ENCODE measurements at places on chromosomes 4 and X. TPM values are rescaled to one million over a fixed set of nuclear protein-coding genes. Genes with fewer than 3 reads are reported as not detected.

DNA sequence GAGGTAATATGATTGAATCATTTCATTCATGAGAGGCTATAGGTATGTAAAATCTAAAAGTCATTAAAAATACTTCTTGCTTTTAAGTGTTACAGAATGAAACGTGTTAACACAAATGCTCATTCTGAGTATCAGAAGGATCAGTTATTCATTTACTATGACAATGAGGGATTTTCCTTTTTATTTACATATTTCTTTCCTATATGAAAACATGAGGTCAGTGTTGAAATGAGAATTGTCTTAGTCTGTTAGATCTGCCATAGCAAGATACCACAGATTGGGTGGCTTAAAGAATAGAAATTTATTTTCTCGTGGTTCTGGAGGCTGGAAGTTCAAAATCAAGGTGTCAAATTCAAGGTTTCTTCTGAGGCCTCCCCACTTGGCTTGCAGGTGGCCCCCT is 181.2 kb downstream of the ARHGAP10 start:
- DNase-seq: no peak

DNA sequence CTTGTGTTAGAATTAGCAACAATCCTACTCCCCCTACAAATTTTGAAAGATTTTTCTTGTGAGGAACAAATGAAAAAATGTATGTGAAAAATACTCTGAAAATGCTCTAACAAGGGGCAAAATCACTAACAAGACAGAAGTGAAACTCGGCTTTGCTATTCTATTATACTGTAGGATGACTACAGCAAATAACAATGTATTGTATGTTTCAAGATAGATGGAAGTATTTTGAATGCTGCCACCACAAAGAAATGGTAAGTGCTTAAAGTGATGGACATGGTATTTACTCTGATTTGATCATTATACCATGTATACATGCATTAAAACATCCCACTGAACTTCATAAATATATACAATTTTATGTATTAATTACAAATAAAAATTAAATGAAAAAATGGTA is 192.8 kb downstream of the SPOCK3 start:
- no peak for DNase-seq

- DNase-seq: no peak
These were observed 51.5 kb downstream of the NPY1R start for GRCh38 chr4:163280703-163281519.

DNA sequence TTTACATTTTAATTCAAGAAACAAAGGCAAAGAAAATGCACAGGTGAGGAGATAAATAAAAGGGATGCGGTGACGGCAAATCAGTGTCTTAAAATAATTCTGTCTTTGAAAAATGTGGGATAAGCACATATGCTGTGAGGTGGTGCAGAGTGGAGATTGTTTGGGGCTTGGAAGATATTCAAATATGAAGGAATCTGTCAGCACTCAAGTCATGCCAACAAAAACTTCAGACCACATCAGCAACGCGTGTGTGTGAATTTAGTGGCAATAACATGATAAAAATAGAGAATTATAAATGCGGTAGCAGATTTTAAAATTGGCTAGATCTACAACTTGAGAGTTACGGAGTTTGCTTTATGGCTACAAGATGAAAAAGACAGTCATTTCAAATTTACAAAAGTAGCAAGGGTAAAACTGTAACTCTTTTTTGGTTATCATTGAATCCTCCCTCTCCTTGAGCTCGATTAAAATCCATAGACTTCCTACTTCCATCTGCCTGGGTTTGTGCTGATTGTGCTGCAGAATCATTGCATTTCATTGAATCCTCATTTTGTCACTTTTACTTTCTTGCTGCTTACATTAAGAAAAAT is 71.5 kb upstream of the VCX2 start:
- no peak for DNase-seq

DNA sequence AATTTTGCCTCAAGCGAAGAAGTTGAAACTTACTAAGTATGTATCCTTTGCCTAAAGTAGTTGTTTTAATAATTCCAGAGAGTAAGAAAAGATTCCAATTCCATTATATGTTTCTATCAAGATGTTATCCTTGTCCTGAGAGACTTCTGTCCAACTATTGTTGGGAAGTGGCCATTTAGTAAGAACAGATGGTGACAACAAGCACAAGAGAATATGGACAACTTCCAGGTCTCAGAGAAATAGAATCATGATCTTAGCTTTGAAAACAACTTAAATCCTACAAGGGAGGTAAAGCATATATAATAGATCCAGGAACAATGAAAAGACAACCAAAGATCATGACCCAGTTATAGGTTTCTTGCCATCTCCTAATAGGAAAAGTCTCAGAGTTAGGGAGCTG is 486.6 kb upstream of the PCDH10 start:
- no peak for DNase-seq

ITM2A gene
- 23.0 TPM for total RNA-seq

GRCh38 chrX:78548012-78548411 is 111.1 kb downstream of the RTL3 start:
- DNase-seq: no peak

GRCh38 chr4:8200302-8200975 is 1.3 kb downstream of the SH3TC1 start:
- peak; percentile 59 for DNase-seq

ZC4H2 gene
- total RNA-seq: 16.7 TPM

DNA sequence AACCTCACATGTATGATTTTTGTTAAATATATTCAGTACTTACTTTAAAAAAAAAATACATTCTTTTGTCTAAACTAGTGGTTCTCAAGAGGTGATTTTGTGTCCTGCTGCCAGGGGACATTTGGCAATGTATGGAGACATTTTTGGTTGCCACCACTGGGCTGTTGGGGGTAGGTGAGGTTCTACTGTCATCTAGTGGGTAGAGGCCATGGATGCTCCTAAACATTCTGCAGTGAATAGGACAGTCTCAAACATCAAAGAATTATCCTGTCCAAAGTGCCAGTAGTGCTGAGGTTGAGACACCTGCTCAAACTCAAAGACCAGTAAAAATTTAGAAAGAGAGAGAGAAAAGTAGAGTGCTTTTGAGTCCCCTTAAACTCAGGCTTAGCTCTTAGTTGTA is 32.9 kb upstream of the PGM2 start:
- DNase-seq: no peak

DNA sequence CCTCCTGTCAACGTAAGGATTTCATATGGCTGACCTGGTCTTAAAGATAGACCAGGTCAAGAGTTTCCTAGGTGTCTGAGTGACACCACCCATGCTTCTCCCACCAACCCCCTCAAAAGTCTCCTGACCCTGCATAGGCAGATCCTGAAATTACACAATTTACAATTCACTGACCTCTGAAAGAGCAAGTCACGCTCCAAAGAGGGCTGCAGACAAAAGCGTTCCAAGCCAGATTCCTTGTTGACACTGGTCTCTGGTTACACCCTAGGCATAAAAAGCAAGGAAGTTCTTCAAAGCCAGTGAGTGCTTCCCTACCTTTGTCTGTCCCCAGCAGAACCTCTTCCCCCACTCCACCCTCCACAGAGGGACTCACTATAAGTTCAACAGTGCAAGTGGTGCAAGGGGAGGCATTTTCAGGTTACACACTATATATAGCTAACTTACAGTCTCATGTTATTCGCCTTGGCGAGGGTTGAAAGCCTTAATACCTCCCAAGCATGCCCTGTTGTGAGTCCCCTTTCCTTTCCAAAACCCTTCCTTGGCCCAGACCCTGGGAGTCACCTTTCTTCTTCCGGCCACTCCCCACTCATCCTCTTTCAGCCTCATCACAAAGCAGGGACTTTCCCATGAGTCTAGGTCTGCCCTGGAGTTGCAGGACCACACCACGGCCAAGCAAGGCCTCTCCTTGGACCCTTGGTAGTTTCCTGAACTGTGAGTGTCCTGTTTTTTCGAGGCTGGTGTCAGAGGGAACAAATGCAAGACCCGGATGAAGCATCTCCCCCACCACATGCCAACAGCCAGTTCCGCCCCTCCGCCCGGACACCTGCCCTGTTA is 58.0 kb upstream of the KLF3 start:
- peak; percentile 23 for DNase-seq

- no peak for DNase-seq
These were observed 492 bp upstream of the SLIT2 start for GRCh38 chr4:20251031-20251795.

GRCh38 chr4:159105761-159106243 is 2.9 kb downstream of the RAPGEF2 start:
- DNase-seq: no peak

GRCh38 chrX:106611679-106612392 is at the start of gene RADX:
Gene RADX (plus strand): TSS chrX:106611978. CDS start chrX:106612081, 103 bp downstream.
- DNase-seq: peak; percentile 56

GABRG1 gene
- total RNA-seq: not detected

HERC3 gene
- total RNA-seq: 36.5 TPM

DNA sequence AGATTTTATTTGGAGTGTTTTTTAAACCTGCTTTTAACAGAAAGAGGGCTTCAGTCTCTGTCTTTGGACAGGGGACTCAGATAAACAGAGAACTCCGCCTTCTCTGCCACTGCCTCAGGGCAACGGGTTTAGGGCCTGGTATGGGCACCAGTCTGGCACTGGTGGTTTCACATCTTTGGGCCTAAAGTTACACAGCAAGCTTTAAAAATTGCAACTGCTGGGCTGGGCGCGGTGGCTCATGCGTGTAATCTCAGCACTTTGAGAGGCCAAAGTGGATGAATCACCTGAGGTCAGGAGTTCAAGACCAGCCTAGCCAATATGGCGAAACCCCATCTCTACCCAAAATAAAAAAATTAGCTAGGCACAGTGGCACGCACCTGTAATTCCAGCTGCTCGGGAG is 10.3 kb upstream of the NAT8L start:
- DNase-seq: no peak

MUC7 gene
- total RNA-seq: not detected

MAGIX gene
- 16.6 TPM for total RNA-seq

DNA sequence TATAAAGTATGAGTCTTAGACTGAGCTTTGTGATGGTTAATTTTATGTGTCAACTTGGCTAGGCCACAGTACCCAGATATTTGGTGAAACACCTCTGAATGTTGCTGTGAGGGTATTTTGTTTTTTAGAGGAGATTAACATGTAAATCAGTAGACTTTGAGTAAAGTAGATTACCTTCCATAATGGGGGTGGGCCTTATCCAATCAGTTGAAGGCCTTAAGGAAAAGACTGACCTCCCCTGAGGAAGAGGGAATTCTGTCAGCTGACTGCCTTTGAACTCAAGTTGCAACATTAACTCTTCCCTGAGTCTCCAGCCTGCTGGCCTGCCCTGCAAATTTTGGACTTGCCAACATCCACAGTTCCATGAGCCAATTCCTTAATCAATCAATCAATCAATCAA is 66.0 kb downstream of the PLAC1 start:
- no peak for DNase-seq

DNA sequence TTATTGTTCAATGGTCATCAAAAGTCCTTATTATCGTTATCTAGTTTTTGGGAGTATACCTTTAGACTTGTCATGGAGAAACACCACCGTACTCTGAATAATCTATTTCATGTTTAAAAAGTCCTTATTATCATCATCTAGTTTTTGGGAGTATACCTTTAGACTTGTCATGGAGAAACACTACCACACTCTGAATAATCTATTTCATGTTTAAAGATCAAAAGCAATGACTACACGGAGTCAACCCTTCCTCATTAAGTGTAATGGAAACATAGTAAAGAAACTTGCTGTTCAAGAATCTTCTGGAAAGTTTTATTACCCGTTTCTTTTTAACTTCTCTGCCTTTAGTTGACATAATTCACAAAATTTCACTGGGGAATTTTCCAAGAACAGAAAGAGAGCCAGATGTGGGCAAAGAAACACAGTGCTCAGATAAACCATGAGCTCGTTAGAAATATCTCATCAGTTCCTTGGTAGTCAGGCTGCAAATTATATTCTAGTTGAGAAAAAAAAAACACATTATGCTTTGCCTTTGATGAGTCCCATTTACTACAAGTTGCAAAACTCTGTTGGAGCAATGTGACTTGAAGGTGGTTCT is 158.8 kb downstream of the AFAP1 start:
- no peak for DNase-seq

ETDB gene
- total RNA-seq: not detected

DNA sequence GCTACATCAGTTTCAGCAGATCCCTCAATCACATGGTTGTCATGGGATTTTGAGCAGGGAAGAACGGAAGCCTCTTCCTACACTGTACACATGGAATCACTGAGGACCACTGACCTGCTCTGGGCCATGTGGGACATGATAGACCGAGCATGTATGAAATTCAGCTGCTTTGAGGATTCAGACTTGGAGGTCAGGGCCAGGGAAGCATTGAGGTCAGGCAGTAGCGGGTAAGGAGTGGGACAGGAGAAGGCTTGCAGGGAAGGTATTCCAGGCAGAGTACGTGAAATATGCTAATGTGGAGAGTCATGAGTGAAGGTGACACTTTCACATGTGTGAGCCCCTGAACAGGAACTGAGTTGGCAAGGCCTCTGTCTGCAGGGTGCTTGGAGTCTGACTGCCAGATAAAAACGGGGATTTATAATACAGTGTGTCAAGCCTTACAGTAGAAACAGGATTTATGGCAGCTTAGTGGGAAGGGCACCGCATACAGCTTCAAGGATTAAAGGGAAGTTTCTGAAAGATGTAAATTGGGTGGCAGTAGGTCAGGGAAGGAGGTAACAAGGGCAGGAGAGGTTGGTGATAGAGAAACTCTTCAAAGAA is 111.7 kb downstream of the STK32B start:
- DNase-seq: no peak

RNF150 gene
- total RNA-seq: 11.7 TPM

BGN gene
- total RNA-seq: 16.9 TPM

NXF2 gene
- 8.7 TPM for total RNA-seq

GRCh38 chrX:115388879-115389278 is 99.4 kb downstream of the LUZP4 start:
- no peak for DNase-seq

DNA sequence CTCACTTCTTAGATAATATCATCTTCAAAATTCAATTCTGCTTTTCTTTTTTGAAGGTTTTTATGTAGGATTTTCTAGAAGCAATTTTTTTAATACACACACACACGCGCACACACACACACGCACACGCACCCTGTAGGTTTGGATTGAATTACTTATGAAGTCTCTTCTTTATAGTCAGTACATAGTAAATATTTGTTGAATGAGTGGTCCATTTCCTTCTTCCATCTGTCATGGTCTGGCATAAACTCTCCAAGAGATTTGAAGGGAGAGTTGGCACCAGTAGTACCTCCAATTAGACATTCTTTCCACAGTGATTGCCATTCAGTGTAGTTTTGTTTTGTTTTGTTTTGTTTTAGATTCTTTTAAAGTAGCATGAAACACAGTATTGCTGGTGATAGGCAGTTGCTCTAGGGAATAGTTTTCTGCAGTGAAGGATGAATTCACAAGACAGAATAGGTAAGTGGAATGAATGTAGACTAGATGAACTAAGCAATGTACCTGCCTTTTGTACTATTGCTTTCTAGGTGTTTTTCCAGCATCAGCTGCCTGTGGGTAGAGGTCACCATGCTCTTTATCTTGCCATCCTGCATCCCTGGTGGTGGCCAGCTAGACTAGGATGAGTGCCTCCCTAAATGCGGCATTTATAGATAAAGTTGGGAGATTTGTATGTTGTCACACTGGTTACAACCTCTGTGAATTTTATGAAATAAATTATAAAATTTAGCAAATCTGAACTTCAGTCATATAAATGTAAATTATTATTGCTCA is 20.5 kb downstream of the PDLIM5 start:
- no peak for DNase-seq
